Activated CD4-positive, alpha-beta T cell treated with anti-CD3 and anti-CD28 coated beads, Interleukin-10, Interleukin-2, amounts not matched to agents 100 ng/mL and 50 ng/mL, durations not matched to agents 16 hours and 8 hours (primary cell): ENCODE measurements at places on chromosomes 4 and X.

DNA sequence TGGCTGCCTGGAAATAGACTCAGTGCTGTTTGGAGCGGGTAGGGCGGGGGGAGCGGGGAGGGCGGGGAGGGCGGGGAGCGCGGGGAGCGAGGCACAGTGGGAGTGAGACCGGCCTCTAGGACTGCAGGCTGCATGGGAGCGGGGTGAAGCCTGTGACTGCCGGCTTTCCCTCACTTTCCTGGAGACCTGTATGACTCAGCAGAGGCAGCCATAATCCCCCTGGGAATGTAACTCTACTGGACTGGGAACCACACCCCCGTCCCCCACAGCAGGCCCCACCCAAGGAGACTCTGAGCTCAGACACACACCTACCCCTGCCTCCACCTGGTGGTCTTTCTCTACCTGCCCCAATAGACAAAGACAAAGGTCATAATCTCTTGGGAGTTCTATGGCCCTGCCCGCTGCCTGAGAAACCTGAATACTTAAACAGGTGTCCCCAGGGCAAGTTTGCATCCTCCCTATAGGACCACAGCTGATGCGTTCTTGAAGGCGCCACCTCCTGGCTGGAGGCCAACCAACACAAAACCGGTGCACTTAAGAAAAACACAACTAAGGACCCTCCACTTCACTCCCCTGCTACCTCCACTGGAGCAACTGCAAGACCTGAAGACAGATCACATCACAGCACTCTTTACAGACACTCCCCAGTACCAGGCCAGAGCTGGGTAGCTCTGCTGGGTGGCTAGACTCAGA is 18.0 kb downstream of the HDAC8 start:
- DNase-seq = peak; percentile 8

GRCh38 chr4:148730082-148730640 is 287.9 kb upstream of the NR3C2 start:
- DNase-seq = no peak

DNA sequence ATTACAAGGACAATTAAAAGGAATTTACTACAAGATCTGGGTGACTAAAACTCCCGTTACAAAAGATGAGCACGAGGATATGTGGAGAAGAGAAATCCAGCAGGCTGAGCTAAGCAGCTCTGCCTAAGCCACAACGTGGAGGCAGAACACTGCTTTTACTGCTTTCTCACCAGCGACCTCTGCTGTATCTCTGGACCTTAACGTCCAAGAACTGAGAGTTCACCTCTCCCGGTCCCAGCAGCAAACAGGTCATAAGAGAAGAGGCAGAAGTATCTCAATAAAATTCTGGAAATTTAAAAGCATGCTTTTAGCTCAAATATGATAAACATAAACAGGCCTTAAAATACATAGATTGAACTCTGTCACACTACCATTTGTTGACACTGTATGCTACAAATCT is 81.0 kb downstream of the ADGRA3 start:
- no peak for DNase-seq

DNA sequence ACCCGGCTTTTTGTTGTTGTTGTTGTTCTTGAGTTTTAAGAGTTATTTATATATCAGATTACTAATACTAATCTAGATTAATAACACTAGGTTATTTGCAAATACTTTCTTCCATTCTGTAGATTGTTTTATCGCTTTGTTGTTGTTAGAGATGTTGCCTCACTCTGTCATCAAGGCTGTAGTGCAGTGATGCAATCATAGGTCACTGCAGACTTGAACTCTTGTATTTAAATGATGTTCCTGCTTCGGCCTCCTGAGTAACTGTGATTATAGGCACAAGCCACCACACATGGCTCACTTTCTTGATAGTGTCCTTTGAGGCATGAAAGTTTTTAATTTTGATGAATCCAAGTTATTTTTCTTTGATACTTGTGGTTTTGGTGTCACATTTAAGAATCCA is 129.0 kb downstream of the VSIG4 start:
- DNase-seq = no peak

- DNase-seq = no peak
These were observed 276.4 kb downstream of the RPA4 start for GRCh38 chrX:97159916-97160800.

DNA sequence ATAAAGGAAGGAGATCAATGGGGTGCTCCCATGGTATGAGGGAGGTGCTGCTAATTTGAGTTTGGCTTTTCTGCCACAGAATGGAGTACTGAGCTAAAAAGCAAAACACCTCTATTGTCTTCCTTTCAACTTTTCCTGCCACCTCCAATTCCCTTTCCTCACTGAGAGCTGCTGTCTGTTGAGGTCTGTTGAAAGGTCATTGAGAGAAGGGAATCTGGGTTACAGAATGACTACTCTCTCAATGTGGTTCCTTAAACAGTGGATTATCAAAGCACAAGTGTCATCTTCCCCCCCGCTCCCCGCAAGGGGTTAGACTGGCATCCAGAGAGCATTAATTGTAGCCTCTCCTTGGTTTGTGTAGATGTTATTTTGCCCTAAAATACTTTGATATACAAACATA is 10.7 kb downstream of the USP9X start:
- no peak for DNase-seq
